ENCODE measurements at places on chromosomes 6 and 20.

DNA sequence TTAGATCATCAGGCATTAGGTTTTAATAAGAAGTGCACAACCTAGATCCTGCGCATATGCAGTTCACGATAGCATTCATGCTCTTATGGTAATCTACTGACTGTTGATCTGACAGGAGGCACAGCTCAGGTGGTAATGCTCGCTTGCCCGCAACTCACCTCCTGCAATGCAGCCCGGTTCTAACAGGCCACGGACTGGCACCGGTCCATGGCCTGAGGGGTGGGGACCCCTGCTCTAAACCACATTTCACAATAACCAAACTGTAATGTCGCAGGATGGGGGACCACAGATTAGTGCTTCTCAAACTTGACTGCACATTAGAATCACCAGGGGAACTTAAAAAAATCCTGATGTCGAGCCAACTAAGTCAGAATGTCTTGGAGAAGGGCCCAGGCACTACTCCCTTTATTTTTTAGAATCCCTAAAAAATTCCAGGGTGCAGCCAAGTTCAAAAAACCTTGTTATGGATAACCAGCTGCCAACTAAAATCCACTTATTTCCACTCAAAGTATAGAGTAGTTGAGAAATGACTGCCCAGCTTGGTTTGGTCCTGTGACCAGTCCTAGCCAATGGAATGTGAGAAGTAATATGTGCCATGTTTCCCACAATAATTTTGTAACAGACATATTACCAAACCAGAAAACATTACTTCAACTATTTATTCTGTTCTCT, 3.1 kb downstream of the SHPRH start:
- DNase-seq: no peak

- DNase-seq: no peak
Measured at GRCh38 chr6:81456416-81456815, 296.1 kb downstream of the TENT5A start.

DNA sequence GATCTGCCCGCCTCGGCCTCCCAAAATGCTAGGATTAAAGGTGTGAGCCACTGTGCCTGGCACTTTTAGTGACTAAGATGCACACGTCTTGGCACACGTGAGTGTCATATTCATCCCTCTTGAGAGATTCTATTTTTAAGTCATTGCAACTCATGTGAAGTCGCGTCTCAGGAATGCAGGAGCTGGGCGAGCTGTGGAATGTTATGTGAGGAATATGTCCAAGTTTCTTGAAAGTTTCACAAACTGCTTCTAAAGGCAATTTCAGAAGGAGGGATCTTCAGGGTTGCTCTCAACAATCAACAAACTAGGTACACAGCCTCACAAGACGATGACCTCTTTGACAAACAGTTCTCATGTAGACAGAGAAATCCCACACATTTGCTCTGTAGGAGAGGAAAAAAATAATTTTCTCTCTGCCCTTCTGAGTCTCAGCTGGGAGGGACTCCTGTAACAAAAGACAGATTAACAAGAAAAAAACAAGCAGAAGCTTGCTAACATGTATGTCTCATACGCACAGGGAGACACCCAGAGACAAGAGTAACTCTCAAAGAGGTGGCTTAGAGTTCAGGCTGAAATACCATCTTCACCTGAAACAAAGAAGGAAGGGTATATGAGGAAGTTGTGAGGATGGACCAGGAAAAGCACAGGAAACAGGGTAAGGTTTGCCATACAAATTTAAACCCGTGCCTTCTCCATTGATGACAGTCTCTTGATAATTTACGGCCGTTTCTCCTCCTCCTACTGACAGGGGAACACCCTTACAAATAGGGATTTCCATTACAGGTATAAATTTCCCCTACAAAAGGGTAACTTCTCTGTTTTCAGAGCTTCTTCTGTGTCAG, 45.3 kb upstream of the FAM50B start:
- DNase-seq: no peak

- DNase-seq: no peak
Measured at GRCh38 chr6:18121580-18122127, 823 bp downstream of the NHLRC1 start.

GRCh38 chr6:16493112-16493511, 254.7 kb downstream of the GMPR start:
- DNase-seq: no peak

- no peak for DNase-seq
Measured at GRCh38 chr6:148407372-148407771, 64.7 kb downstream of the SASH1 start.

- DNase-seq: no peak
Measured at GRCh38 chr20:63959699-63960075, 3.5 kb upstream of the UCKL1 start.

DNA sequence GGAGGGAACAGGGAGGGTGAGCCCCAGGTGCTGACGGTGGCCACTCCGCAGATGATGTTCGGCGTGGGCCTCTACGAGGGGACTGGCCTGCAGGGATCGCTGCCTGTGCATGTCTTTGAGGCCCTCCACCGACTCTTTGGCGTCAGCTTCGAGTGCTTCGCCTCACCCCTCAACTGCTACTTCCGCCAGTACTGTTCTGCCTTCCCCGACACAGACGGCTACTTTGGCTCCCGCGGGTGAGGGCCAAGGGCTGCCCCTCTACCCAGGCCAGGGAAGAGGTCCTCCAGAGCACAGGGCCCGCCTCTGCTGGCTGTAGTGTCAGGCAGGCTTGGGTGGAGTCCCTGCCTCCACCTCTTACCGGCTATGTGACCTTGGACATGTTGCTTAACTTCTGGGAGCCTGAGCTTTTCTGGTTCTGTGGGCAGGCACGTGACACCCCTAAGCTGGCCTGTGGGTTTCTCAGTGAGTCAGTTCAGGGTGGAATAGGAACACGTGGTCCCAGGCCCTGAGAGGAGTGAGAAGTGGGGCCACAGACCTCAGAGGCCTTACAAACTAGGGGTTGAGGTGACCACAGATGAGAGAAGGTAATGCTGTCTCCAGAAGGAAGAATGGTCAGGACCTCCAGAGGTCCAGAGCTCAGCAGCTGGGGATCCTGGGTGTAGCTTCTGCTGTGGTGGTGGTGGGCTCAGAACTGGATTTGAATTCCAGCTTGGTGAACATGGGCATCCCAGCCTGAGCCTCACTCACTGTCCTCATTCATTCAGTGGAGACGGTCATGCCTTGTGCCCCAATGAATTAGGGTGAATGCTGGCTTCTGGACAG, 11.9 kb downstream of the PCIF1 start:
- DNase-seq: no peak

- DNase-seq: no peak
Measured at GRCh38 chr6:3325210-3325609, 66.5 kb downstream of the PSMG4 start.

All from stimulated activated CD4-positive, alpha-beta T cell treated with anti-CD3 and anti-CD28 coated beads, Interleukin-1b, Interleukin-23, amount 100 ng/mL, for 1 hour (primary cell).